ENCODE measurements at places on chromosomes 11 and 22.

DNA sequence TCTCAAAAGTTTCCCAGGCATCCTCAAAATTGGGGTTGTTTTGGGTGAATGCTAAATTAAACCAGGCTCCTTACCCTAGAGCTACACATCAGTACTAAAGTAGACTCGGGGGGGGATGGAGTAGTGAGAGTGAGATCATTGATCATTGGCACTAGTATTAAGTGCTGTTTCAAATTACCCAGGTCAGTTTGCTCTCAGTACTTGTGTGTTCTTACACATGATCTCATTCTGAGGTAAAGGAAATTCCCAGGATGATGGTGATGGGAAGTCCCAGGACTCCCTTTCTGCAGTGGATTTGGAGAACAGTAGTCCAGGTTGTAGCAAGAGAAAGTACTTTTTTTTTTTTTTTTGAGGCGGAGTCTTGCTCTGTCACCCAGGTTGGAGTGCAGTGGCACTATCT is 12.5 kb downstream of the RBM4 start:
- no peak for DNase-seq

GRCh38 chr11:119352857-119353260 is 6.4 kb upstream of the MFRP start:
- no peak for DNase-seq

DNA sequence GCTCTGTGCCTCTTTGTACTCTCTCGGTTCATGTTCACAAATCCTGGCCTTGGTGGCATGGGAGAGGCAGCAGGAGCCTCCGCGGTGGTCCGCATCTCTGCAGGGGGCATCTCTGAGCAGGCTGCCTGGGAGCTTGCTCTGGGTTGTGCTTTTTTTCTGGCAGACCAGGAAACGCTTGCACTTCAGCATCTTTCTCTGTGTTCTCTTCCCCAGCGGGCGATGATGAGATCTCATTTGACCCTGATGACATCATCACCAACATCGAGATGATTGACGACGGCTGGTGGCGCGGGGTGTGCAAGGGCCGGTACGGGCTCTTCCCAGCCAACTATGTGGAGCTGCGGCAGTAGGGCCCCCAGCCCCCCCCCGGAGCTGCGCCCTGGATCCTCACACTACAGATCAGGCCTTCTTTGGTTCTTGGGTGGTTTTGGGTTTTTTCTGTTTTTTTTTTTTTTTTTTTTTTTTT is 36.5 kb downstream of the CTTN start:
- DNase-seq: no peak

DNA sequence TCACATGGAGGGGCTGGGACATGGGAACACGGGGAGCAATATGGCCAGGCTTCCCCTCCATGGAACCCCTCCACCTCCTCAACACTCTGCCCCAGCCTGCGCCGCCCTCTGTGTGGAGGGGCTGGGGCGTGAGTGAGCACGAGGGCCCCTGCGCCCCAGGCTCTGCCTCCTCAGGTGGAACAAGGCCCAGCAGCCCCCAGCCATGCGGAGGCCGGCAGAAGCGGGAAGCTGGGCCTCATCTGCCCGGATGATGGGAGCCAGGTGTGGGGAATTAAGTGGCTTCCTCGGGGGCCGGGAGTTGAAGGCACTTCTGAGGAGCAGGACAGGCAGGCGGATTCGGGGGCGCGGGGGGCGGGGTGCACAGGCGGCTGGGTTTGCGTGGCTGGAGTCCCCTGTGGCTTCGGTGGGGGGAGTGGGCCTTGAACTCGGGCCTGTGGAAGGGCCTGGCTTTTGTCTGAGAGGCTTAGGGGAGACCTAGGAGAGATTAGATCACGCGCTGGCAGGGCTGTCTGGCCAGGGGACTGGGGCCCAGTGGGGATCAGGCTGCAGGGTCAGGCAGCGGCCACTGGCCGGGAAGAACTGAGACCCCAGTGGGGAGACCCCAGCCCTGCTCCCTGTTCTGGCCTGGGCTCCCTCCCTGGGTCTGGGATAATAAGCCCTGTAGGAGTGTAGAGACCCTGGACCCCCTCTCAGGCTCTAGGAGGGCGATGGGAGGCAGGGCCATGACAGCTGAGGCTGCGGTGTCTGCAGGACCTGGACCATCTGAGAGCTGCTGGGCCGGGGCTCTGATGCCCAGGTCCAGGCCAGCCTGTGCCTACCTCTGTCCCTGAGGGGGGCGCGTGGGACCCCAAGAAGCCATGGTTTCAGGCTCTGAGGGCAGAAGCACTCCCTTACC is 13.3 kb downstream of the PRR33 start:
- no peak for DNase-seq

DNA sequence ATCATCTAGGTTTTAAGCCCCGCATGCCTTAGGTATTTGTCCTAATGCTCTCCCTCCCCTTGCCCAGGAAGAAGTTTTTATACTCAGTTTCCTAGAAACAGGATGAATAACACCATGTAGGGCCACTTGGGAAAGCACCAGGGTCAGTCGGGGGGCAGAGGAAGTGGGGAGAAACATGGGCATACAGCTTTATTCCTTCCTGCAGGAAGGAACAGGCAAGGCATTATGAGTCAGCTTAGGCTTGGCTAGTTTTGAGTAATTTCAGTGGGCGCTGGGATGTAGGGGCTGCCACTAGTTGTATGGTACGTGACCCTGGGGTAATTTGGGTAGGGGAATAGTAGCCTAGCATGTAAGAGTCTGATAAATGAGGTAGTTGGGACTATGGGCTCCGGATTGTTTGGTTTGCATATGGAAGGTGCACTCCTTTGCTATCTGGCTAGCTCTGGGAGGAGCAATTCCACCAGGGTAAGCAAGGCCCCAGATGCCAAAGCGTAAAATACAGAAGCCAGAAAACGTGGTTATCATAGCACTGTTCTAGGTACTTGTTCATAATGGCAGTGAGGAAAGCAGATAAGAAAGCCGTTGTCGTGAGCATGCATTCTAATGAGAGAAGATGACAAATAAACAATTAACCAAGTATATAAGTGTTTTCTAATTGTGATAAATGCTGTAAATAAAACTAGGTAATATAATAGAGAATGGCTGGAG is 24.8 kb downstream of the ACER3 start:
- peak; percentile 48 for DNase-seq

Measured in fibroblast of skin of right biceps (primary cell).